ENCODE measurements at places on chromosomes 5 and 9.

- peak; percentile 13 for DNase-seq
Measured at GRCh38 chr5:76145945-76146344, 62.8 kb downstream of the SV2C start.

DNA sequence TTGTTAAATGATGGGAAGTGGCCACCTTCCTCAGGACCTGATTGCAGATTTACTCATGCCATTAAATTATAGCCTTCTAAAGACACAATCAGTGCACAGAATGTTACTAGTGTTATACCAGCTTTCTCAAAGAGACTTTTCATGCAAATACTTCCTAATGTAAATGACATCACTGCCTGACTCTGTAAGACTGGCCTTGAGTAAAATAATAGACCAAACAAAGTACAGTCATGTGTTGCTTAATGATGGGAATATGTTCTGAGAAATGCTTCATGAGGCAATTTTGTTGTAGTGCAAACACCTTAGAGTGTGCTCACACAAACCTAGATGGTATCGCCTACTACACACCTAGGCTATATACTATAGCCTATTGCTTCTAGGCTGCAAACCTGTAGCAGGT is 17.0 kb upstream of the C1QTNF3 start:
- no peak for DNase-seq

DNA sequence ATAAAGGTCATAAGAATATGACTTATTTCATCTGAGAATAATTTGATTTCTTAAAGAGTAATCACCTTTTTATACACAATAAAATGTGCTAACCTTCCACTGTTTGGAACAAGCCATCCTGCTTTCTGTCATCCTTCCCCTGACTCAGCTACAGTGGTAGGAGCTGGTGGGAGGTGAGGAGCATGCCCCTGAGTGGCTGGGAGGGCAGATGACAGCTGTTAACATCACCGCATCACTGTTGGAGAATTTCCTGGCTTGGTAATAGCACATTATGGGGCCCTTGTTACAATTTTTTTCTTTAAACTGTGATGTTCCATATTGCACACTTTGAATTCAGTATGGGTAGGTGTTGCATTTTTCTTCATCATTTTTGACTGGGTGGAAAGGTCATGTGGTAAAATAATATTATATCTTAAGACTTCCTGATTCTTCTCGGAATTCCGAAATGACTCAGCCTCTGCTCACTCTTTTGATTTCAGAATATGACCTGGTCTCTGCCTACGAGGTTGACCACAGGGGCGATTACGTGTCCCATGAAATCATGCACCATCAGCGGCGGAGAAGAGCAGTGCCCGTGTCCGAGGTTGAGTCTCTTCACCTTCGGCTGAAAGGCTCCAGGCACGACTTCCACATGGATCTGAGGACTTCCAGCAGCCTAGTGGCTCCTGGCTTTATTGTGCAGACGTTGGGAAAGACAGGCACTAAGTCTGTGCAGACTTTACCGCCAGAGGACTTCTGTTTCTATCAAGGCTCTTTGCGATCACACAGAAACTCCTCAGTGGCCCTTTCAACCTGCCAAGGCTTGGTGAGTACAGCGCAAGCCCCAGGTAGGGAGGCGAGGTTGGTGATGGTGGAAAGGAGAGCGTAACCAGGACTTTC is 5.8 kb downstream of the ADAMTS16 start:
- DNase-seq: peak; percentile 94

DNA sequence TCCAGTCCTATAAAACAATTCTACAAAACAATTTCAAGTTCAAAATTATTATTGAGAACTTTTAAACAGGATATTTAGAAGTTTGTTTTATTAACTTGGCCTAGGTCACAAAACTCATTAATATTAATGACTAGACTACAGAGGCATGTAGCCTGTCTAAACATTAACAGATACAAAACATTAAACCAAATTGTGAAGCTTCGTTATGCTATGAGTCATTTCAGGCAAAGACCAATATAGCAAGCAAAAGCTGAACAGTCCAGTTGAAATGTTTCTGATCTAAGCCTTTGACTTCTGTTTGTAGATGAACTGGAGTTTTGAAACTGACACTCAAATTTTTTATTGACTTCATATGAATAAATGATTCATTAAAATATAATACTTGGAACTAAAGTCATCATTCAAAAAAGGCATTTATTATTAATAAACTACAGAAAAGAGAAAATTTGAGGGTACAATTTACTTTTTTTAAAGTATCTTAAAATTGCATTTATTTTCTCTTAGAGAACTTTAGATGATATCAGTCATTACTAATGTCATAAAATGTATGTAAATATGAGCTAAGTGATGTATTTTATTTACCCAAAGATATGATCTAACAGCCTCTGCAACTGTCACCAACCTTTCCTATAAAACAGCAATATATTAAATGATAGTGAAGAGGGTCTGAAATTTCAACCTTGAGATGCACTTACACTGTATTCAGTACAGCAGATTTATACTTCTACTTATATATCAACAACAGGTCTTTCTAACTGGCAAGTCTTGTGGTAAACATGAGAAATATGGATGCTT is 188.8 kb downstream of the COMMD10 start:
- DNase-seq: peak; percentile 62

DNA sequence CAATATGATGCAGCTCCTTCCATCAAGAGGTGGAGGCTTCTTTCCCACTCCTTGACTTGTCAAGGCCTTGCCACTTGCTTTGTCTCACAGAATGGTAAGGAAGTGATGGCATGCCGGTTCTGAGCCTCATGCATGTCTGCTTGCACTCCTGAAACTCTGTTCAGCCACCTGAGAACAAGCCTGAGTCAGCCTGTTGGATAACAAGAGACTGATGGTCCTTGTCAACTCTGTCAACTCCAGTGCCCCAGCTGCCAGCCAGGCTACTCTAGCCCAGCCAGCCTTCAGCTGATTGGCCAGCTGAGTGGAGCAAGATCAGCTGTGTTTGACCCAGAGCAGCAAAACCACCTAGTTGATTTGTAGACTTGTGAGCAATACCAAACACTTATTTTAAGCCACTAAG is 4.4 kb upstream of the TENT4A start:
- no peak for DNase-seq

DNA sequence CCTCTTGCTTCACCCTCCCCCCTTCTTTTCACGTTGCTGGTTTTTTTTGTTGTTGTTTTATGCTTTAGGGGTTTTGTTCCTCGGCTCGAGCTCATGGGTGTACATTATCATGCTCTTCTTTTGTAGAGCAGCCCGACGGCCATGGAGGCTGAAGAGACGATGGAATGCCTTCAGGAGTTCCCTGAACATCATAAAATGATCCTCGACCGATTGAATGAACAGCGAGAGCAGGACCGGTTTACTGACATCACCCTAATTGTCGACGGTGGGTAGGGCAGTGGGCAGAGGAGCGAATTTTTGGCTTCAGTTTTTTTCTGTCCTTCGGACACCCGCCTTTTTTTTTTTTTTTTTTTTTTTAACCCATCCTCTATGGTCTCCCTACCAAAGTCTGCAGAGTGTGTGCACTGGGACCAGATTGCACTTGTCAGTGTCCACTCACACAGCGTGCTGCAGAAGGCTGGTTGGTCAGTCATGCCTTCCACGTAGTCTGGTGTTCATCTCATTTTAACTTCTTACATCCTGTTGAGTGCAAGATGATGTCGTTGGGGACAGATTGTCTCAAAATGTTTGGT is 1.3 kb downstream of the ZNF131 start:
- DNase-seq: peak; percentile 31

DNA sequence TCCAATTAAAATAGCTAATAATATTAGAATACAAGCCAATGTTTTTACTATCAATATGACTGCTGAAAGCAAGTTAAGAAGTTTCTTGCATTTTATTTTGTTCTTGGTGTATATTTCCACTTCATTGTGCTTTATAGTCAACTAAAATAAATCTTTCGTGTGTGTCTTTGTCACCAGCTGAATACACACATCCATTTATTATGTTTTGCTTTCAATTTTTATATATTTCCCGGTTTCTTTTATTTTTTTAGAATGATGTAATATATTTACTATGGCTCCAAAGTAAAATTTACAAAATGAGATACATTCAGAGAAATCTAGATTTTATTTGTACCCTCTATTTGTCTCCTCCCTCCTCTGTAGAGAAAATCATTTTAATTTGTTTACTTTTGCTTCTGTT is 495.9 kb upstream of the PAPPA start:
- no peak for DNase-seq

DNA sequence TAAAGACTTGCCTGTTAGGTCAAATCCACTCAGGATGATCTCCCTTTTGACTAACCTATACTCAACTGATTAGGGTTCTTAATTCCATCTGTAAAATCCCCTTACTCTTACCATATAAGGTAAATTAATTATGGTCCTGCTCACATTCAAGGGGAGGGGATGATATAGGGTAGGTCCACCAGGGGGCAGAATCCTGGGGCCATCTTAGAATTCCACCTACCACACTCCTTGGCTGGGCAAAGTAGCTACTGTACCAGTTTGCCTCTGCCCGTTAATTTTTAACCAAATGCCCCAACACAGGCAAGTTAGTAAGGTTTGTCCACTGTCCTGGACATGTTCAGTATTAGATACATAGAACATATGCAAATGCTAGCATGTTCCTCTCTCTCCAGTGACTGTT is 262.4 kb downstream of the SEMA5A start:
- DNase-seq: no peak

DNA sequence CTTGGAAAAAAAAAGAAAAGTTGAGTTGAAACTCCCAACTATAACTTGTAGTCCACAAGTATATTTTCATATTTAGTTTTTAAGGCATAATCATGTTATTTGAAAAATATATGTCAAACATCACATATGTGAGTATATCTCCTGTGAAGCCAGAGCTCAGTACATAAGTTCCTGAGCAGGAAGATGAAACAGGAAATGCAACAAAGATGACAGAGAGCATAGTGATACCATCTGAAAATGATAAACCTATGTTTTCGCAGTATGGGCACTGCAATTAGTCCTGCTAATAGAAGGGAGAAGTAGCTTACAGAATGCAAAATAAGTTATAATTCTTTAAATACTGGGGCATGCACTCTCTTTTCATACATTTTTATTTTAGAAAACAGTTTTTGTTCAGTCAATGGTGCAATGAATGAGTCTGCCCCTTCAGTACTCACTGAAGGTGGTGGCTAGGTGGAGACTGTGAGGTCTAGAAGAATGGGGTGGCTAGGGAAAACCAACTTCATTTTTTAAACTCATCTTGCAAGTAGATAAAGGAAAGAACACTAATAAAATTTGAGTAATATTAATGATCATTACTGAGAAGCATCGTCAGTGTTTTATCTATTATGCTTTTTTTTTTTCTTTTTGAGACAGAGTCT is 54.1 kb upstream of the FYB1 start:
- no peak for DNase-seq

DNA sequence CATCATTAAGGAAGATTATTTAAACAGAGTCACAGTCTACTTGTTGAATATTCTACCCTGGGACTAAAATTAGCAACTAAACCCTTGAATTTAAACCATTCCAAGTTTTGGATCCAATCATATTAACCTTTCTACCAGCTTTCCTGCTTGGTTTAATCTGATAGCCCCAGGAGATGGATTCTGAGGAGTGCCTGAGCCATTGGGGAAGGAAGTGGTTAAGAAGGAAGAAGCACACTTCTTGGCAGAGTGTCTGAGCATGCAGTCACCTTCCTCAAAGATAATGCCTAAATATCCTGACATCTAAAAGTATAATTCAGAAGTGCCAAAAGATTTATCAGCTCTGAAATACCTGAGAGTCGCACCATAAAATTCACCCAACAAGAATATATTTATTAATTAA is 74.1 kb upstream of the SNCAIP start:
- DNase-seq: no peak

GRCh38 chr9:88362681-88363080 is 25.6 kb upstream of the SPIN1 start:
- no peak for DNase-seq

- DNase-seq: no peak
Measured at GRCh38 chr9:128204858-128205257, 1.7 kb downstream of the DNM1 start.

DNA sequence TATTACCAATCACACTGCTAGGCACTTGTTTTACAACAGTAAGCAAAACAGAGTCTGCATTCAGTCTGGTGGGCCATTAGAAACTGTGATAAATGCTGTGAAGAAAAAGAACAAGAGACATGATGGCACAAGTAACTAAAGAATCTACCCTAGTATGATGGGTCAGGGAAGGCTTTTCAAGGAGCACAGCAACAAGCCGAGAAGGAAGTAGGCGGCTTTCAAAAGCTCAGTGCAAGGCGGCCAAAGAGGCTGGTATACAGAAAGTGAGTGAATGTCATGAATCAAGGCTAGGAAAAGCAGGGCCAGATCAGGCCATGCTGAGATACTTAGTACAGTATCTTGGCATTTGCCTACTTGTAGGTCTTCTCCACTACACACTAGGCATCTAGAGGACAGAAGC is 76.4 kb downstream of the ECPAS start:
- no peak for DNase-seq

DNA sequence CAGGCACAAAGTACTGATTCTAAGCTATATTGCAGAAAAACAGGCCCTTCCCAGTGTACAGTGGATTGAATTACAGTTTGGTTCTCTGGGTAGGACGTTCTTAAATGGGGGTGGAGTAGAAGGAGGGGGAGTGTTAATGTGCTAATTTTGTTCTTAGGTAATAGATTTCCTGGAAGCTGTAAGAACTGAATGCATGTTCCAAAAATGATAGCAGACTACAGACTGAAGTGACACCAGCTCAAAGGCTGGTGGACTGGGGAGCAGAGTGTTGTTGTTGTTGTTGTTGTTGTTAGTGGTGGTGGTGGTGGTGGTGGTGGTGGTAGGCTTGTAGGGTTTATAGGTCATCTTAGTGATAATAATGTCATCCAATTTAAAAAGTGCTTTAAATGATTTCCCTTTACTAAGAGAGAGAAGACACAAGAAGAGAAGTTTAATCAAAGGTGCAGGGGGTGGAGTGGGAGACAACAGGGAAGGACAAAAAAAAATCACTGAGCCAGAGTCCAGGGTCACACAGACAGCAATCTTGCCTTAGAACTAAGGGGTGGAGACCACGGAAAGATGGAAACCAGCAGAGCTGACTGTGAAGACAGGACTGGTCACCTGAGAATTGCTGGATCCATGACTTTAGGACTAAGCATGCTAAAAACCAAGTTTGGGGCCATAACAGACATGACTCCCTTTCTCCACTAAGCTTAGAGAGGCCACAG is 27.0 kb downstream of the TTLL11 start:
- DNase-seq: no peak

DNA sequence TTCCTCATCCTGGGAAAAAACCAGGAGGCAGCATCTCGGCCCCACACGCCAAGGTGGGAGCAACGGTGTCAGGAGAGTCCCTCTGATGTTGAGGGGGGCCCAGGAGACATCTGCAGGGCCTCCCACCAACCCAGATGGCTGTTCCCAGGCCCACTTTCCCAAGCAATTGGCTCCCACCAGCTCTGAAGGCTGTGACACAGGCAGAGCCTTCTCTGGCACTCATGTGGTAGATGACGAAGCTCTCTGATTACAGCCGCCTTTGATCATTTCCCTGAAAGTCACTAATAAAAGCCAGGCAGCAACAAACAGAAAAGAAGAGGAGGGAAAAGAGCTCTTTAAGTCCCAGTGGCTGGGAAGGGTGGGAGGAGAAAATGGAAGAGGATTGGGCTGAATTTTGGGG is 226.5 kb downstream of the CDK5RAP2 start:
- DNase-seq: peak; percentile 28

GRCh38 chr9:119365291-119366027 is 3.8 kb downstream of the BRINP1 start:
- peak; percentile 28 for DNase-seq

GRCh38 chr5:78907255-78907891 is 77.7 kb downstream of the ARSB start:
- no peak for DNase-seq
